Mucosa of gallbladder (tissue), 1 donor: ENCODE measurements at places on chromosomes 4 and X.

DNA sequence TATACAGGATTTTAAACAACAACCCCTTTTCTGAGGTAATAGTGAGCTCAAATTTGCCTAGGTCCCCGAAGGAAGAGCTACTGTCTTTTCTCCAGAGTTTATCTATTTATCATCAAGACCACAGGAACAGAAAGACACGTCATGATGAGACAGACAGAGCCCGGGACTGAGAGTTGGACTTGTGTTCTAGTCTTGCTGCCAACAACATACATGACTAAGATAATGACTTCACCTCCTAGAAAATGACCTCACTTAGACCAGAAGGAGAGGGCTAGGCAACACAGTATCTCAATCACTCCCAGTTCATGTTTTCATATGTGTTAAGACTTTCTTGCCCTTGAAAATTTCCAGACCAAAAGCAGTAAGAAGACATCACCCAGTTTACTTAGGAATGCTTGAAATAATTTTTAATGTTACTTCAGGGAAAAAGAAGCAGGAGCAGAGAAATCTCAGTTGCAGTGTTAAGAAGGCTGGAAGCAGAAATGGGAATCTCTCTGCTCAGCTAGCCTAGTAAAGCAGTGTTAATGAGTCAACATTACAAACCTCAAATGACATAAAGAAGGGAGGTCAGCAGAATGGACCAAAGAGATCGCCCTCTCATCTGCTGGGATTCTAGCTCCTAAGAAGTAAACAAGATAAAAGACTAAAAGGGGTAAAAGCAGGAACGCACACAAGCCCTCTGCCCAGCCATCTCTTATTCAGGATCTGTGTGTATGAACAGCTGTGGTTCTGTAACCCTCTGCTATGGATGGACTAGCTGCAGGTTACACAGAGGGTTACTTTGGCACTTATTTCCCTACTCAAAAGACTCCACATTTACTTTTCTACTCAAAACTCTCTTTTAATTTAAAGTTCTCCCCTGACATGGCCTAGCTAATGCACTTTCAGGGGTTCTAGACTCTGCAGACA is 24.8 kb downstream of the PDGFC start:
- no peak for DNase-seq

DNA sequence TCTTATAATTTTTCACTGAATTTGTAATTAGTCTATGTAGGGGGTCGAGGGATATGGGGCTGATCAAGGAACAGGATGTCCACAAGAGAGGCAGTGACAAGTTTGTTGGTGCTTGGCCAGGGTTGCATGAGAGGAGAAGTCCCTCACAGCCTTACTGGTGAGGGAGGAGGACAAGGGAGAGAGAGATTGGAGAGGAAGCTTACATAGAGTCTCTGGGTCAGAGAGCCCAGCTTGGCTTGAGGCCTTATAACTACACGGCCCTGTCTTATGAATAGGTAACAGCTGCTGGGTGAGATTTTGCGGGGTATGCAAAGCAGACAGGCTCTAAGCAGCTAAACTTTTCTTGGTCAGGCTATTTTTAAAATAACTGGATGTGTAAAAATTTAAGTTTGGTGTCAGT is 37.9 kb upstream of the OTUD4 start:
- no peak for DNase-seq

- DNase-seq, result no peak
Measured at GRCh38 chr4:61992351-61992750, 792.2 kb downstream of the ADGRL3 start.

DNA sequence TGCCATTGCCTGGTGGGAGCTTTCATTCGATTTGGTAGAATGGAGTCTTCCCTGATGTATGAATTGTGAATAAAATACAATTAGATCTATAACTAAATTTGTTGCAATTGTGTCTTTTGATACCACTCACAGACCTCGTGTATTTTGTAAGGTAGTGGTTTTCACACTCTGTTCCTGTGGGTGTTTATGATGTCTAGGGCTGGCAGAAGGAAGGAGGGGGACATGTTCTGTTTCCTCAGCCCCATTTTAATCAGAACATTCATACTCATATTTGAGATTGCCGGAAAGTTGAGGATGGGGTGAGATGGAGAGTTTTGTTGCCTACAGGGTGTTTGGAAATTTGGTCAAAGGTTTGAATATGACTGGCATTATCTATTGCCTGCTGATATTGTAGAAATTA is 42.9 kb downstream of the PTTG2 start:
- DNase-seq, result no peak

GRCh38 chrX:40085102-40085551 is 12.6 kb downstream of the BCOR start:
- DNase-seq, result peak; percentile 31

DNA sequence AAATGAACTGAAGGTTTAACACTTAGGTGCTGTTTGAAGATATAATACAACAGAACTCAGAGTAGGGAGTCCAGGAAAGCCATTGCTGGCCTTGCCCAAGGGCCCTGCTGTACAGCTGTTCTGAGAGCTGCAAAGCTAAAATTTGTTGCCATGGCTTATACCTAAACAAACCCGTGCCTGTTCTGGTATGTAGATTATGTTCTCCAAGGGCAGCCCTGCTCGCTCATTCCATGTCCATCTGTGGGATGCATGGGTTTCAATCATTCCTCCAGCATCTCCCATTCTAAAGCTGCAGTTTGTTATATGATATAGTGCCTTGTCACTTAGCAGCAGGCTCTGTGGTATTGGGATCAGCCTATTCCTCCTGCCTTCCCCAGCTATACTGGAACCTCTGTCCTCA is 80.8 kb upstream of the BMPR1B start:
- DNase-seq, result no peak

GRCh38 chrX:6465756-6466155 is 69.2 kb downstream of the VCX3A start:
- DNase-seq, result no peak

DNA sequence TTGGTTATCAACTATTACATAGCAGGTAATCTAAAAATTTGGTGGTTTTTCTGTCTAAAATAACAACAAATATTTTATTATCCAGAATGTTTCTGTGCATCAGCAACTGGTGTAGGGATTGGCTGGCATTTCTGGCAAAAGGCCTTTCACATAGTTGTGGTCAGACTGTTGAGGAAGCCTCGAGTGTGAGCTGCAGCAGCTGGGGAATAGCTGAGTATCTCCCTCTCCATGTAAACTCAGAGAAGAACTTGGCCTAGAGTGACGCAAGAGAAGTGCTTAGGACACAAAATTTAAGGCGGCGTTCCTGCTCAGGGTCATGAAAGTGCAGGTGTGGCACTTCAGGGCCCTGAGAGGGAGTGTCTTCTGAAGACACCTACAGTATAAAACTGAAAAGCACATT is 558.9 kb downstream of the SPOCK3 start:
- DNase-seq, result peak; percentile 29

GRCh38 chrX:23503835-23504539 is 163.3 kb upstream of the PRDX4 start:
- DNase-seq, result peak; percentile 79

GRCh38 chr4:56674984-56675383 is 6.1 kb downstream of the HOPX start:
- DNase-seq, result no peak

GRCh38 chr4:139011225-139011950 is 4.2 kb upstream of the NOCT start:
- DNase-seq, result peak; percentile 58

DNA sequence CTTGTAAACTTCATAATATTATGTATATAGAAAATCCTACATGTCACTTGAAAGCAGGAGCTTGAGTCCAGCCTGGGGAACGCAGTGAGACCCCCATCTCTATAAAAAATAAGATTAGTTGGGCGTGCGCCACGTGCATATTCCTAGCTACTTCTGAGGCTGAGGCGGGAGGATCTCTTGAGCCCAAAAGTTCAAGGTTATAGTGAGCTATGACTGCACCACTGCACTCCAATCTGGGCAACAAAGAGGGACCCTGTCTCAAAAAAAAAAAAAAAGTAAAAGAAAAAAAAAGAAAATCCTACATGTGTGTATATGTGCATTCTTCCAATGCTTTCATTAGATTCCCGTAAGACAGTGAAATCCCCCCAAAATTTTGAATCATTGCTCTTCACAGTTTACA is 1.7 kb downstream of the SEC31A start:
- DNase-seq, result no peak

- DNase-seq, result peak; percentile 39
Measured at GRCh38 chrX:129759576-129760061, 20.1 kb upstream of the SASH3 start.

GRCh38 chrX:76148041-76148665 is 24.7 kb upstream of the PBDC1 start:
- DNase-seq, result no peak

DNA sequence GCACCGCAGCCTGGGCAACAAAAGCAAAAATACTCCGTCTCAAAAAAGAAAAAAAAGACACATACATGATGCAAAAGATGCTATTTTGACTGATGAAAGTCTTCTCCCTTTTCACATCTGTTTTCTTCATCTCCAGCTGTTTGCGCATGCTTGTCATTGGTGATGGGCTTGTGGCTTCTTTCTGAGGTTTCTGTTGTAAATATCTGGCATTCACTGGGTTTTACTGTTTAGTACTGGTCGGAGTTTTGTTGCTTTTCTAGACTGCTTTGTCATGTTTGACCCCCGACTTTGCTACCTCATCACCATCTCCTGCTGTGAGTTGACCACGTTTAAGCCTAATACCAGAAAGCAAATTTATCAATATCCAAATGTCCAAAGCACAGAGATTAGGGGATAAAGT is 34.4 kb downstream of the PTCHD1 start:
- no peak for DNase-seq

- DNase-seq, result peak; percentile 40
Measured at GRCh38 chrX:69093960-69094871, 71.0 kb downstream of the PJA1 start.

DNA sequence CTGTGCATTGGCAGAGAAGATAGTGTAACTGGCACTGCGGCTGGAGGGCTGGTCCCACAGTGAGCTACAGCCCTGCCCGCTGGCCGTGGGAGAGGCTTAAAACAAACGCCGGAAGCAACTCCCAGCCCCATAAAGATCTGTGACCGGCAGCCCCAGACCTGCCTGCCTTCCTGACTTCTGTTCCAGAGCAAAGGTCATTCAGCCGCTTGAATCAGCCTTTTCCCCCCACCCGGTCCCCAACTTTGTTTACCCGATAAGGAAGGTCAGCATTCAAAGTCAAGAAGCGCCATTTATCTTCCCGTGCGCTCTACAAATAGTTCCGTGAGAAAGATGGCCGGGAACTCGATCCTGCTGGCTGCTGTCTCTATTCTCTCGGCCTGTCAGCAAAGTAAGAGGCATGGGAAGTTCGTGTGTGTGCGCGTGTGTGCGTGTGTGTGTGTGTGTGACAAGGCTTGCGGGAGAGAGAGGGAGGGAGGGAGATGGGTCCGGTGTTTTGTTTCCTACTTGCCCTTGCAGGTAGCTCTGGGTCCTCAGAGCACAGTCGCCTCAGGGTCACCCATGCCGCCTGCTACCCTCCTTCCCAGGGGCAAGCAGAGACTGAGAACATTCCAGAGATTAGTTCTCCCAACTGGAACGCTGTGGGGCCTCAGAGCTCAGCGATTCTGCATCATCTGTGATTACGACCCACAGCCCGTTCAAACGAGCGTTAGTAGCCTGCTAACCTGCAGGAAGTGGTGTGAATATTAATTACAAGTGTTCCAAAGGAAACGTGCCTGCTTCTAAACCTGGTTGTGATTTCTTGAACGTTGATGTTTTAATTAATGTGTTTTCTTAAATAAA is at the start of gene MGST2:
Gene MGST2 (plus strand): TSS at position 130 of the 840 bp plus-strand sequence. CDS start 201 bp downstream, at position 331.
- DNase-seq, result peak; percentile 89

DNA sequence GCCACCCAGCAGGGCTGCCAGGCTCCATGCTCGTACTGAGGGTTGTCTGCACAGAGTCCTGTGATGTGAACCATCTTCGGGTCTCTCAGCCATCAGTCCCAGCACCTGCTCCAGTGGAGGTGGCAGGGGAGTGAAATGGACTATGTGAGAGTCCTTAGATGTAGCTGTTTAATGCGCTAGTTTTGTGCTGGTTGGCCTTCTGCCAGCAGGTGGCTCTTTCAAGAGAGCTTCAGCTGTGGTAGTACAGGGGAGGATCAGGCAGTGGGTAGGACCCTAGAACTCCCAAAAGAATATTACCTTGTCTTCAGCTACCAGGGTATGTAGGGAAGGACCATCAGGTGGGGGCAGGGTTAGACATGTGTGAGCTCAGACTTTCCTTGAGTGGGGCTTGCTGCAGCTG is 1066.0 kb downstream of the GLUD2 start:
- no peak for DNase-seq

GRCh38 chr4:154015578-154015977 is 226.7 kb upstream of the SFRP2 start:
- DNase-seq, result no peak

- DNase-seq, result no peak
Measured at GRCh38 chrX:15546745-15547144, 46.1 kb downstream of the BMX start.

DNA sequence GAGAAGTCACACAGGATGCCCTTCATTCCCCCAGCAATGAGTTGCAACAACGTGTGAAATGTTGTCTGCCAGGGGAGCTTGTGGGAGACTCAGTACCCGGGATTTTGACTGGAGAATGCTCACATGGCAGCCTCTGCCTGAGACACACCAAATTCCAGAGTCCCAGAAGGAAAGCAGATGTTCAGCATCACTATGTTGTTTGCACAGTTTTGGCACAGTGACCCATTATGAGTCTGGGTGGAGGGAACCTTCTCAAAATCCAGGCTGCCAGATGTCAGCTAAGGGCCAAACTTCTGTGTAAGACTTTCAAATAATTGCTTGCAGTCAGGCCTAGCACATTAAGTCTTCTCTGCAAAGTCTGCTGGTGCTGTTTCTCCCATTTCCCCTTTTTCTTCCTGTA is 1029.7 kb upstream of the TENM3 start:
- DNase-seq, result peak; percentile 42

GRCh38 chr4:182770259-182770995 is 146.8 kb downstream of the DCTD start:
- no peak for DNase-seq

DNA sequence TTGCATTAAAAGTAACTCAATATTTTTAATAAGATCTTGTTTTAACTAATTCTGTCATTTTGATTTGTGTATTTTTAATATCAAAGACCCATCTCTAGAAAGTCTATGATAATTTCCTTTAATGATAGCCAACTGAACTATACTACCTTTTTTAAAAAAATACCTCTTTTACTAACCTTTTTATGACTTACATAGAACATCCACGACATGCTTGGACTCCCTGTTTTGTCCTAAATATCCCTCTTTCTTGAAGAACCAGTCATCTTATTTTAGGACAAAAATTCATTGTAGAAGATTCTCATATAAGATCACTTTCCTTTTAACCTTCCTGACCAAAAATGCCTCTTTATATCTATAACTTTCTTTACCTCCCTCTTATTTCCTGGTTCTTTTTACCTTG is 76.8 kb upstream of the GC start:
- DNase-seq, result no peak

GRCh38 chr4:148540622-148541326 is 98.6 kb upstream of the NR3C2 start:
- DNase-seq, result no peak

GRCh38 chr4:10226756-10227155 is 110.2 kb upstream of the WDR1 start:
- DNase-seq, result no peak

- DNase-seq, result no peak
Measured at GRCh38 chr4:114109776-114110175, 130.3 kb upstream of the ARSJ start.

GRCh38 chrX:39900777-39901170 is 197.0 kb downstream of the BCOR start:
- DNase-seq, result no peak

- DNase-seq, result no peak
Measured at GRCh38 chr4:175561696-175562095, 250.4 kb downstream of the GPM6A start.
